ENCODE measurements at places on chromosomes 11 and 22.

GRCh38 chr11:80520507-80520887 is 1079.7 kb upstream of the TENM4 start:
- DNase-seq: no peak

- no peak for DNase-seq
These were observed 247.5 kb upstream of the ZBED5 start for GRCh38 chr11:11105361-11105760.

DNA sequence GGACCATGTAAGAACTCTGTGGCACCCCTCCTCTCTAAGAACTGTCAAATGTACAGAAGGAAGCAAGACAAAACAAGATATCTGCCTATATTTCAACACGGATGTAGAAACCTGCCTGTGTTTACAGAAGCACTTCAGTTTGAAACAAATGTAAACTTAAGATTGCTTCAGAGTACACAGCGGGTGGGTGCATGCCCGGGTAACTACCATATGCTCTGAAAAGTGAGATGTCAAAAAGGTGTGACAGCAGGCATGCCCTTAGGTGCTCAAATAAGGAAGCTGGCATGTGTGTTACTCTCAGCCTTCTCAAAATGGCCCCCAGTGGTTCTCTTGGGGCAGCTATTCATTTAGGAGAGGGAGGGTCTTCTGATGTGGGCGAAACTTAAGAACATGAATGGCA is 5.2 kb downstream of the ACP2 start:
- no peak for DNase-seq

DNA sequence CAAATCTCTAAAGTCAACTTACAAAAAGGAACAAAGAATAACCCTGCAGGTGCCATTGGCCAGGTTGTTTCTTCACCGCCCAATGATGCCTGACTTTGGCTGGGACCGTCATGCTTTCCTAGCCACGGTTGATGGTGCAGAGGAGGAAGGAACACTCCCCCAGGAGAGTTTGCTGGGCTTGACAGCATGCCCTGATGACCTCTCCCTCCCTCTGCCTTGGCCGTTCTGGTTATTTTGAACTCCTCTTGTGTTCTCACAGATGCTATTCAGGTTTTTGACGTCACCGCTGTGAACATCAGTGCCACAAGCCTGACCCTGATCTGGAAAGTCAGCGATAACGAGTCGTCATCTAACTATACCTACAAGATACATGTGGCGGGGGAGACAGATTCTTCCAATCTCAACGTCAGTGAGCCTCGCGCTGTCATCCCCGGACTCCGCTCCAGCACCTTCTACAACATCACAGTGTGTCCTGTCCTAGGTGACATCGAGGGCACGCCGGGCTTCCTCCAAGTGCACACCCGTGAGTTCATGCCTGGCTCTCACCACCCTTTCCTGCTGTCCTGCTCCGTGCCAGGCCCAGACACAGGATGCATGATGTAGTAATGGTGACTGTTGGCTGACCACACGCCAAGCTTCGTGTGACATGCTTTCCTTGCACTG is 89.0 kb upstream of the OR4B1 start:
- no peak for DNase-seq

- DNase-seq: no peak
These were observed 162.8 kb downstream of the DSCAML1 start for GRCh38 chr11:117633976-117634755.

GRCh38 chr11:94020777-94021481 is at the start of gene HEPHL1:
TSS of gene HEPHL1 (plus strand) at chr11:94021354. CDS start at chr11:94021369, 15 bp downstream.
- DNase-seq: peak; percentile 32

- DNase-seq: peak; percentile 90
These were observed 8.9 kb downstream of the HPS4 start for GRCh38 chr22:26474682-26475081.

GRCh38 chr11:21148376-21148775 is 479.0 kb downstream of the NELL1 start:
- no peak for DNase-seq

GRCh38 chr11:127393460-127393997 is 393.0 kb upstream of the KIRREL3 start:
- DNase-seq: no peak
